ENCODE measurements at places on chromosomes 6 and 20.

DNA sequence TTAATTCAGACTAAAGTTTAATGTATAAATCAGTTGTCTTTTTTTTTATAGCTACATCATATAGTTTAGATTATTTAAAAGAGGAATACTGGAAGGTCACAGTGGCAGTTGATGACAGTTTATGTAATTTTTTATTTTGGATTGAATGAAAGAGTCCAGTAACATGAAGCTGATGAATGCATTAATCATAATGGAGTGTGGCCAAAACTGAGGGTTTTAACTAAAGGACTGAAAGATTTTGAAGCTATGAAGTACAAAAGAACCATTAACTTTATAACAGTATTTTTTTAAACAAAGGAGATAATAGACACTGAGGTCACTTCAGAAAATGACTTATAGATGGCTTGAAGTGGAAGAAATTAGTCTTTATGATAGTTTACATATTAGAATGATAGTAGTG, 41.3 kb downstream of the TRMT11 start:
- DNase-seq, result no peak

- no peak for DNase-seq
Measured at GRCh38 chr6:33616913-33617312, 4.2 kb upstream of the ITPR3 start.

- no peak for DNase-seq
Measured at GRCh38 chr6:21538186-21538798, 55.3 kb upstream of the SOX4 start.

- no peak for DNase-seq
Measured at GRCh38 chr20:30288346-30288745, 969.1 kb upstream of the DEFB115 start.

- DNase-seq, result no peak
Measured at GRCh38 chr6:83868639-83869038, 9.2 kb downstream of the CYB5R4 start.

GRCh38 chr20:53265304-53265875, 293.2 kb downstream of the TSHZ2 start:
- no peak for DNase-seq

- DNase-seq, result peak; percentile 19
Measured at GRCh38 chr20:5222919-5223634, 93.7 kb downstream of the PROKR2 start.

DNA sequence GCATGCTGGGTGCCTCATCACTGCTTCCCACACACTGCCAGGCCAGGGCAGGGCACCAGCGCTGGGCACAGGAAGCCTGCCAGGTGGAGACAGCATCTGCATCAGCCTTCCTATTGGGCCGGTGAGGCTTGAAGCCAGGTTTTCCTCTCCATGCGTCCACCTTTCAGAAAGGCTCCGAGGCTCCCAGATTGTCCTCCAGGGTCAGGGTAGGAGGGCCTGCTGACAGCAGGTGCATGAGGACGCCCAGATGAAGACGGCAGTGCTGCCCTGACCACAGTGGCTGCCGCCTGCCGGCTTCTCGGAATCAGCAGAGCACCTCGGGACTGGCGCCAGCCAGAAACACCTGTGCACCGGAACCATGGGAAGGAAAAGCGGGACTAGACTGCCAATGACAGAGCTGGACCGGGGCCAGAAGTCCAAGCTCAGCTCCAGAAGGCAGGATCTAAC, 170.5 kb upstream of the CST7 start:
- DNase-seq, result no peak

GRCh38 chr6:135412761-135413160, 84.8 kb downstream of the AHI1 start:
- no peak for DNase-seq

GRCh38 chr6:63529498-63529897, 42.8 kb upstream of the LOC128125822 start:
- no peak for DNase-seq

- DNase-seq, result no peak
Measured at GRCh38 chr6:15922510-15923250, 206.2 kb upstream of the MYLIP start.

DNA sequence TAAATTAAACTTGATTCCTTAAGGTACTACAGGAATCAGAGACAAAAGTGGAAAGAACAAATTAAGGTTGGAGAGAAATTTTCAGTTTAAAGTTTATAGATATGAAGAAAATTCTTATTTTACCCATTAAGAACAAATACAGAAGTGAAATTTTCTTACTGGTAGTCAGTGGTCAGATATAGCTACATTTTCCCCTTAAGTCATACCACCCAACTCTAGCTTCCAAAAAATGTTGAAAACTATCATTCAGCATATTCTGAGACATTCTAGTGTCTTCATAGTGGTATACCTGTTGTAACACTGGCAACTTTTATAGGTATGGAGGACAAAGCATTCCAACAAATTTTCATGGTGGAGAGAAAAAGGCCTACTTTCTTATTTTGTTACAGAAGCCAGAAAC, 15.6 kb upstream of the SUMO4 start:
- no peak for DNase-seq

- DNase-seq, result no peak
Measured at GRCh38 chr6:163170294-163170883, 244.1 kb upstream of the QKI start.

- no peak for DNase-seq
Measured at GRCh38 chr6:40956936-40957335, 82.1 kb downstream of the UNC5CL start.

GRCh38 chr6:163872335-163872734, 457.8 kb downstream of the QKI start:
- no peak for DNase-seq

- no peak for DNase-seq
Measured at GRCh38 chr6:89045011-89045387, 35.6 kb upstream of the PNRC1 start.

GRCh38 chr6:110485491-110485890, 9.1 kb upstream of the SLC22A16 start:
- DNase-seq, result no peak

DNA sequence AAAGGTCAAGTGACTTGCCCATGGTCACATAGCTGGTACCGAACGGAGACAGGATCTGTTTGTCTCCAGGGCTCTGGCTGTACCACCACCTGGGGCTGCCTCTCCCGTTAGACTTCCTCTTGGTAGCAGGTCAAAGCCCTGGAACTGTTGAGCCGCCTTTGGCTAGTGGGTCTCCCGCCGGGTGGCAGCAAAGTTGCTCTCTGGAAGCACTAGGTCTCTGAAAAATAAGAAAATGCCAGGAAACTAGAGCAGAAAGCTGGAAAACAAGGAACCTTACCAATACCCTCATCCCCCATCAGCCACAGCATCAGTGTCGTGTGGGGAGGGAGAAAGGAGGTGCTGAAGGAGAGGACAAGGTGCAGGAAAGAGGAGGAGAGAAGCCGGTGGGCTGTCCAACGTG, 291.0 kb upstream of the SUPT3H start:
- no peak for DNase-seq

DNA sequence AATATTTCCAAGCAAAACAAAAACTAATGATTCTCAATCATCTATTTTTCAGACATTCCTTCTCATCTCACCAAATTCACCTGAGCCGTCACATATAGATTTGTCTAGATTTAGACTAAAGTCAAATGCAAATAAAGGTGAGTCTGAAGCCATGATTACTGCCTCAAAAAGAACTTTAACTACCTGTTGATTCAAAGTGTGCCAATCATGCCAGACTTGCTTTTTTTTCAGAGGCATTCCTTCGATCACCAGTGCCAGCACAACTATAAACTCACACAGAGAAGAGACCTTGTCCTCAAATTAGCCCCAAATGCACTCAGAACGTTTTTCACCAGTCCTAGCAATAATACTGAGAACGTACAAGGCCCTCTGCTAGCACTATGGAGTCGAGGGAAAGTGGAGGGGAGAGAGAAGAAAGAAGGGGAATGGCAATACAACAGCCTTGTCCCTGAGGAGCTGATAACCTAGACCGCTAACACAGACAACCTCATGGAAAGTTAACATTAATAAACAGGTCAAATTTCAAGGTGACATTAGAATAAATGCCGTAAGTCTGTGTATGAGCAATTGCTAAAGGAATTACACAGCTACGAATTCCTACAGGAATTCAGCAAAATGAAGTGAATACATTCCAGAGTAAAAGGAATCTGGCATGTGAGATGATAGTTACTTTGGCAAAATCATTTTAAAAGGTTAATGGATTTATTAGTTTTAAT, 60.9 kb downstream of the EPB41L2 start:
- DNase-seq, result no peak

DNA sequence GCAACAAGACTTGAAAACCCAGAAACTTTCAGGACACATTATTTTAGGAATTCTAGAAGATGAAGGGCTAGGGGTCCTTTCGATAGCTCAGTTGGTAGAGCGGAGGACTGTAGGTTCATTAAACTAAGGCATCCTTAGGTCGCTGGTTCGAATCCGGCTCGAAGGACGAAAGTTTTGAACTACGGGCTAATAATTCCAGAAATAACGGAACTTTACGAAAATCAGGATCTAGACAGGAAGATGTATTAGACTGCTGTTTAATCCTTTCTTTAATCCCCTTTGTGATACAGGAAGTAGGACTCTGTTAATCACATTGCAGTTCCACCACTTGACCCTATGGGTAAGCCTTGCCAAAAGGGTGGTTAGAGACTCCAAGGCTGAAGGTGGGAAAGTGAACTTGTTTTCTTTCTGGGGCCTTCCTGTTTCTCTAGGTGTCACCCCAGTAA, 21.2 kb upstream of the ABT1 start:
- no peak for DNase-seq

- DNase-seq, result no peak
Measured at GRCh38 chr6:117143647-117144046, 121.7 kb upstream of the VGLL2 start.

DNA sequence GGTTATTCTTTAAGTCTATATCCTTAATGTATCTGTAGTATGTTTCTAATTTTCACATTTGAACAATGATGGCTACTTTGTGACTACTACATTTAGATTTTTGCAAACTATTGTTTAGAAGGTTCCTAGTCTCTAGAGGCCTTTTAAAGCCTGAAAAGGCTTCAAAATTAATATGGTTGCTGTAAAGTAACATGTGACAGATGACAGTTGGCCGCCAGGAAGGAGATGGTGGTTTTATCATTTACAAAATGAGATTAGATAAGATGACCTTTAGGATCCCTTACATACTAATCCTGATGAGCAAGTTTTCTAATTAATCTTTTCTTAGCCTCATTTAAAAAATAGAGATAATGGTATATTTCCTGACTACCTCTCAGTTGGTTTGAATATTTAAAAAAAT, 18.8 kb downstream of the SCAF8 start:
- DNase-seq, result no peak

DNA sequence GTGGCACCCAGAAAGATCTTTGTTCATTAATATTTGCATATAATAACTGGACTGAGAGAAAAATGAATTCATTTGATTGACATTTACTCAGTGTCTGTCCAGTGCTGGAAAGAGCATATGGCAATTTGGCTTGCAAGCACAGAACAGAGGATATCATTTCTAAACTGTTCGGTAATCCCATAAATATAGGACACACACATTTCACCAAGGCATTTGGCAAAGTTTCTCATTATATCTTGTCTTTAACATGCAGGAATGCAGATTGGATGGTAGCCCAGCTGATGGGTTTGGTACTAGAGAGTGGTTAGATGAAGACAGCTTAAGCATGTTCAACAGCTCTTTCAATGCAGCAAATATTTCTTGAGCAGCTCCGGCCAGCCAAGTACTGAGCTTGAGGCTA, 259.2 kb downstream of the PRKN start:
- no peak for DNase-seq

DNA sequence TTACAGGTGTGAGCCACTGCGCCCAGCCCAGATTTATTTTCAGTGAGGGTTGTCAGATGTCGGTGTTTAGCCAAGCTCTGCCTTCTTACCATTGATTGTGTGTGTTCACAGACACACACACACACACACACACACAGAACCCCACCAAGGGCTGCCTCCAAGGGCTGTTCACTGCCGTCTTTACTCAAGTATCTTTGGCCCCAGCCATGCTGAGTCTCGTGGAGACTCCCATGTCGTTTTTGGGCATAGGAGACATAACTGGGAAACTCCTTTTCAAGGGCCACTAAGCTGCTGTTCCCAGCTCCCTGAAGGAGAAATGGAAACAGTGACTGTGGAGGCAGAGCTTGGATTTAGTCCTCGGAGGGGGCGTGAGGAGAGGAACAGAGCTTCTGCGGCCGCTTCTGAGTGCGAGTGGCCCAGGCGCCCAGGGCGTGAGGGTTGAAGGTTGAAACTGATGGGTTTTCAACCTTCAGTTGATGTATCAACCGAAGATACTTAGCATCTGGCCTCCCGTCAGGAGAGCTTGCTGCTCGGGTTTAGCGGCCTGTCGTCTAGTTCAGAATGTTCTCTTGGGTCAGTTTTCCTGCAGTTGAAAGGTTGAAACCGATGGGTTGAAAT, 243.6 kb downstream of the TTLL2 start:
- DNase-seq, result no peak

DNA sequence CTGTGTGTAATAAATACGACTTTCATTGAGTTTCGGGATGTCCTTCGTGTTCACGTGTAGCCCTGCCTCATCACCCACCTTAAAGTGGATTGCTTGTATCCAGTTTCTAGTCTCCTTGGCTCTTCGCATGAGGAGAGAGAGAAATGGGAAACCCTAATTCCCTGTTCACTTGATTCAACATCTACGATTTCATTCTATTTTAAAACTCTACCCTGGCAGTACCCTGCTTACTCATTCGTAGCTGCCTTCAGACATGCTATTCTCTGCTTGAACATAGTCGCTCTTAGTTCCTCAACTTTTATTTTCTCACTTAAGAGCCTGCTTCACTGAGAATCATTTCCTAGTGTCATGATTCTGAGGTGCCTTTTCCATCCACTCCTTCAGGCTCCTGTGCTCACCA, 163.6 kb downstream of the EYA4 start:
- DNase-seq, result no peak

Data from stimulated activated CD4-positive, alpha-beta T cell treated with anti-CD3 and anti-CD28 coated beads, Interleukin-15, amount 100 ng/mL, for 1 hour (primary cell).